ENCODE measurements at places on chromosomes 16 and 17.
A peak's percentile ranks its signal among the peaks of the same experiment; 100 is the strongest.

GRCh38 chr16:30142672-30143346 lies 19.8 kb upstream of the MAPK3 start:
- no peak for DNase-seq

GRCh38 chr16:50449800-50450199 lies 81.0 kb upstream of the BRD7 start:
- no peak for DNase-seq

DNA sequence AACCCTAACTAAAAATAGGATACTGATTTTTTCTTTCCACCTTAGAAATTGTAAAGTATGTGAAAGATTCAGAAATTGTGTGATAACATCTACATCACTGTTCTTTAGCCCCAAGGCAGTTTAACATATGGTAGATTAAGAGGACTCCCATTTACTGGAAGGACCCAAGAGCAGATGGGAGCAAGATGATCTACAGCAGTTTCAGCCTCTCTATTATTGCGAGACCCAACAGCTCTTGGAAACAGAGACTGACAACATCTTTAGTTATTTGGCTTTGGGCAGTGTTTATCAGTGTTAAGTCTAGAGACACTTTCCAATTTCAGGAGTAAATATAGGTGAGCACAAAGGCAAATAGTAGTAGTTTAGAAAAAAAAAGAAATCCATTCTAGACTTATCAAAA lies 124.9 kb upstream of the CORO6 start:
- DNase-seq, result no peak

DNA sequence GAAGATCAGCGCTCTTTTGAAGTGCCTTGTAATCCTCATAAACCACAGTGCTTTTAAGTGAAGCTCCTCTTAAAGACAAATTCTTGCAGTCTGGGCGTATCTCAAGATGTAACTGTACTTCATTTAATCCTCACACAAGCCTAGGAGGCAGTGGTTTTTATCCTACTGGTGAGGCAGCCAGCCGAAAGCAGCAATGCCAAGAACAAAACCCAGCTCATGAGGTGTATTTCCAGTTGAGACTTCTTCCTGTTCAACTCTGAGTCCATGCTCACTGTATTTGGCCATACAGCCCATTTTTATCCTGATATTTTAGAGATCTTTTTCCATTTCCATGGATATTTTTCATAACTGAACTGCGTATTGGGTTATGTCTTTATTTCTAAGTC lies 13.7 kb downstream of the CTRB2 start:
- peak; percentile 22 for DNase-seq

DNA sequence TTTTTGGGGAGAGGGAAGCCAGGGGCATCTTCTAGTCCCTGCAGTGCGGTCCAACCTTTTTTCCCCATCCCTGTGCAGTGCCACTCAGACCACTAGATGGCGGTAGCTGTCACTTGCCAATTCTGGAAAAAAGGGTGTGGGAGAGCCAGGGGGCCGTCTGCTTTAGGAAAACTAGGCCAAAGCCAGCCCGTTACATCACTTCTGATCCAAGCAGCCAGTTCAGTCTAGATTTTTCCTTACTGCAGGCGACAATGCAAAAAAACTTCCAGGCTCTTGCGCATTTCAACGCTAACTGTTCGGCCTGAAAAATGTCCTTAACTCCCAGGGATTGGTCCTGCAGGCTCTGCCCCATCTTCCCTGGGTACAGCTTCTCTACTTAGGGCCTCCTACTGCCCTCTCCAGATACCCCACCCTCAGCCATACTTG lies 69.2 kb upstream of the CES5A start:
- DNase-seq, result peak; percentile 63

DNA sequence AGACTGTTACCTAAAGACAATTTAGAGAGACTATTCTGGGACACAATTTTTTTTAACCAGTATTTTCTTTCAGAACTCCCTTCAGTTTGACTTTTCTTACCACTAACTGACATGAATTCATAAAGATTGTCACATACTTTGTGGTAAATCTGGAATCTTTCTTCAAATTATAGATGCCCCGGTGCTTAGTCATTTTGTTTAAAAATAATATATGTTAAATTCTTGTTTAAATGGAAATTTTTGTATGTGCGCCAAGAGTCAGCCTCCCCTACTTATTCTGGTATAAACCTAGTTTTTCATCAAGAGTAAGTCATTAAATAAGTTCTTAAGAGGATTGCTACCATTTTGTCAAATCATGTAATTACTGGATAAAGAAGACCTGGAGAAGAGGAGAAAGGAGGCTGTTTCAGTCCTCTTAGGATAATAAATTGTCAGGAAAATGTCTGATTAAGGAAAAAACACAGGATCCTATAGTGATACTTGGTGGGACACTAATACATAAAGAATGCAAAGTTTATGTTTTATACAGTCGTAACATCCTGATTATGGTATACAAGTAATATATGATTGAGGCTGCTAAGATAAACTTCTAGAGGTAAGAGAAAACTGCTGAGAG lies 424.4 kb downstream of the PMP22 start:
- peak; percentile 40 for DNase-seq

DNA sequence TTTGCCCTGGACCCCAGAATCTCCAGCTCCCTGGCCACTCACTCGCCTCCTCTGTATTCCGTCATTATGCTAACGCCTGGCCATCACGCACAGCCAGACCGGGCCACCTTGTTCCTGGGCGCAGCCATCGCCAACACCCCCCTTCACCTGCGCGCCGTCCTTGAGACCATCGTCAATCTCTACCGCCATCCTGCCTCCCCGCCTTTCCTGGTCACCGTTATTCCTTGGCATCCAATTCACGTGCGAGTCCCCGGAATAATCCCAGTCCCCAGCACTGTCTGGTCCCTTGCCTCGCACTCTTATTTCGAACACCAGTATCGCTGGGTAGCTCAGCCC lies 541 bp downstream of the VKORC1 start:
- no peak for DNase-seq

- DNase-seq, result no peak
These were observed 52.2 kb upstream of the MED9 start for GRCh38 chr17:17424552-17424951.

- no peak for DNase-seq
These were observed 34.2 kb downstream of the TBC1D3B start for GRCh38 chr17:36142235-36142634.

DNA sequence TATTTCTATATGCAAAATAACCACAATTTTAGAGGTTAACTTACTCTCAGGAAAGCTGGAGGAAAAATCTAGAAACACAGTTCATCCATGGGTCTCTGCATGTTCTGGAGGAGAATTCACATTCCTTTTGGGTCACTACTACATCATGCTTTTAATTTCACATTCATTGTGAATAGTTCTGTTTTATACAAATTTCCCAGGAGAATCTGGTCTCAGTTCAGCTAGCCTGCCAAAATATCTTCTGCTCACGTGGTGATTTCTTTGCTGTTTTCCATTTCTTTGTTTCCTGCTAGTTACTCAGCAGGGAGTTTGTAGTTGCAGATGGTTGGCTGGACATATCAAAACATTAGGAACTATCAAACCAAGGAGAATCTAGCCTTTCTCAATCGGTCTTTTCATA lies at the start of gene ABCA9:
Gene ABCA9 (minus strand): TSS at position 106 of the 400 bp plus-strand sequence. CDS start 9,801 bp downstream, outside the sequence.
- DNase-seq, result peak; percentile 95

DNA sequence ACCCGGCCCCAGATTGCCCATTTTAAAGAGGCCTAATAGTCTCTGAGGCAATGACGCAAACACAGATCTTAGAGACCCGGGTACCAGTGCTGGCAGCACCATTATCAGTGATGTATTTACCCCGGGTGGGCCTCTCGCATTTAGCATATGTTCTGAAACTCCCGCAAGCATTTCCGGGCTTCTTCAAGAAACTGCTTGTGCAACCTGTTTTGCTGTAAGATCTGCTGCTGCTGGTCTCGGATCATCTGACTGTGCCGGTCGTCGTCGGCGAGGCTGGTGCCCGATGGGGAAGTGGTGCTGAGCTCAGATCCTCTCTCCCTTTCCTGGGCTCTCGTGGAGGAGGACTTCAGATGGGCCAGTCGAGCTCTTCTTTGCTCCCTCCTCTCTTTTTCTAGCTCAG lies 12.5 kb downstream of the CEP295NL start:
- DNase-seq, result no peak

GRCh38 chr17:74730491-74731346 lies 6.3 kb upstream of the RAB37 start:
- no peak for DNase-seq

DNA sequence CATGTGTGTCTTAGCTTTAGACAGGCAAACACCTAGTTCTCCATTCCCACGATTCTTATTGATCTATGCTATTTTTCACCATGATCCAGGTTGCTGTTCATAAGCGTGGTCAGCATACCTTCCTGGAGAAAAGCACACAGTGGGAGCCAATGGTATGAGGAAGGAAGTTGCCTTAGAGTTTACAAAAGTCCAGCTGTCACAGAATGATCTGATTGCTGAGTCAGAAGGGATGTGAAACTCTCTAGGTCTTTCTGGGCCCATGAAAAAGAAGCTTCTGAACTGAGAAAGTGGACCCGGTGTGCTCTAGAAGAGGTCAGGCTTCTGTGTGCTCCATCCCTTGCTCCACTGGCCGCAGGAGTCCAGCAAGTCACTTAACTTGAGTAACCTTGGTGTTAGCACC lies 71.0 kb upstream of the CCL1 start:
- no peak for DNase-seq

- peak; percentile 54 for DNase-seq
These were observed 43.7 kb downstream of the NCOR1 start for GRCh38 chr17:16171613-16172012.

DNA sequence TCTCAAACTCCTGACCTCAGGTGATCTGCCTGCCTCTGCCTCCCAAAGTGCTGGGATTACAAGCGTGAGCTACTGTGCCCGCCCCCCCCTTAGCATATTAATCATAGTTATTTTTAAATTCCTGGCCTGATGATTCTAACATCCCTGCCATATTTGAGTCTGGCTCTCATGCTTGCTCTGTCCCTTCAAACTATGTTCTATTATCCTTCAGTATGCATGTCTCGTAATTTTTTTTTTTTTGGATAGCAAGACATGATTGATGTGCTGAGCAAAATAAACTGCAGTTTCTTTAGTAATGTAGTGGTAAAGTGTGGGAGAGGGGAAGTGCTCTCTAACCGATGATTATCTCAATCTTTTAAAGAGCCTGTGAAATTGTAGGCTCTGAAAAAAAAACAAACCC lies 34.3 kb upstream of the TMEM92 start:
- no peak for DNase-seq

GRCh38 chr17:78317794-78318400 lies 42.0 kb downstream of the SOCS3 start:
- no peak for DNase-seq

DNA sequence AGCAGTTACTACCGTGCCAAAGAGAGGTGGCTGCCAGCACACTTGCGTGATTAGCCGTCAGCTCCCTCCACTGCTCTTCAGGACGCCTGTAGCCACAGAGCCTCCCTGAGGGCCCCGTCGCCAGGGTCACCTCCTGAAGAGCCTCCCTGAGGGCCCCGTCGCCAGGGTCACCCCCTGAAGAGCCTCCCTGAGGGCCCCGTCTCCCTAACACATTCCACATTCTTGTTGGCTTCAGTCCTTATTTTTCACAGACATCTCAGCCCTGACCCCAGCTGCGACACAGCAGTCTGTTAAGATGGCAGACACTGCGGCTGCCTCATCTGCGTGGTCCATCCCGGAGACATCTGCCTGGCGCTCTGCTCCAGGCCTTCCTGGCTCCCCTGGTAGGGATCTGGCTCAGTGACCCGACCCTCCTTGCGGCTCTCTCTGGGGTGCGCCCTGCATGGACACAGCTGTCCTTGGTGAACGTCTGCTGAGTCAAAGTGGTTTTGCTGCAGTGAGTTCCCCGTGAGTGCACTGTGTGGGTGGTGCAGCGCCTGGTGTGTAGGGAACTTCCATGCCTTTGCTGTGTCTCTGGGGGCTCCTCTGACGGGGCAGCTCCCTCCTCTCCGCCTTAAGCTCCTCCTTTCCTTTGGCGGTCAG lies 11.4 kb downstream of the ACSF3 start:
- DNase-seq, result peak; percentile 33

DNA sequence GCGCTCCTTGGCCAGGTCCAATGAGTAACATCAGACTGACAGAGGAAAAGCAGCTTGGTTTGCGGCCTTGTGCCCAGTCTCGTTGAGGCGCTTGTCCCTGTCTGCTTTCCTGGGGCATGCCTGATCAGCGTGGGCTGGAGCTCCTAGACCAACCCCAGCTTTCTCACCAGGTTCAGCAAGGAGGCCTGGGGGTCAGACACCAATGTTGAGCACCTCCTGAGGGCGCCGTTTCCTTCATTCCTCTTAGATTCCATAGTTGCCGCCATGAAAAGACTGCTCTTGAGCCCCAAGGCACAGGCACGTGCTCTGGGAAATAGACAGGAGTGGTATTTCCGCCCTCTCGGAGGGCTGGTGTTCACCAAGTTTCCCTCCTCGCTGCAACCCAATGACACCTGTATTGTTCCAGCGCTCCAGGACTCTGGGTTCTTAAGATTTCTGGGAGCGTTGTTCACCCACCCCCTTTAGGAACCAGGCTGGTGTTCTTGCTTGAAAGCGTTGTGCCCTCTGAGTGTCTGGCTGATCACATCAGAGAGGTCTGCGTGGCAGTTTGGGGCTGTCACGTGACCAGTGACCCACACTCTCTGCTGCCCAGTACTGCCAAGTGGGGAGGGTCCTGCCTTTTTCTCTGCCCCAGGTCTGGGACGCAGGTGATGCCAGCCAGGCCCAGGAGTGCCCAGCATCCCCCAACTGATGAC lies 18.0 kb downstream of the KCTD2 start:
- DNase-seq, result no peak

GRCh38 chr16:49287572-49287971 lies 5.9 kb upstream of the CBLN1 start:
- DNase-seq, result no peak

DNA sequence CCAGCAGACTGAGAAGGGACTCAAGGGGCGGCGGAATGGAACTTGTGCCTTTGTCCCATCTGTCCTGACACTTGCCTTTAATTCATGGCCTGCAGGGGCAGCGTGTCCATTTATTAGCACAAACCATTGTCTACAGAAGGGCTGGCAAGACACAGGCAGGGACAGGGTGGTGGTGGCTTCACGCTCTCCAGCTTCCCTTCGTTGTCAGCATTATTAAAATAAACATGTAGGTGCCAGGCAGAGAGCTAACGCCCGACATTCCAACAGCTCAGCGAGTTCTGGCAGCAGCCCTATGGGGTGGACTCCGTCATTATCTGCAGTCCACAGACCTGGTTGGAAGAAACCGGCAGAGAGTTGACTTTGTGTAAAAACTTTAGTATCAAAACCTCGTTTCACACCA lies 16.3 kb downstream of the DNAI2 start:
- no peak for DNase-seq

- DNase-seq, result no peak
These were observed 55.0 kb downstream of the SSH2 start for GRCh38 chr17:29874931-29875596.

DNA sequence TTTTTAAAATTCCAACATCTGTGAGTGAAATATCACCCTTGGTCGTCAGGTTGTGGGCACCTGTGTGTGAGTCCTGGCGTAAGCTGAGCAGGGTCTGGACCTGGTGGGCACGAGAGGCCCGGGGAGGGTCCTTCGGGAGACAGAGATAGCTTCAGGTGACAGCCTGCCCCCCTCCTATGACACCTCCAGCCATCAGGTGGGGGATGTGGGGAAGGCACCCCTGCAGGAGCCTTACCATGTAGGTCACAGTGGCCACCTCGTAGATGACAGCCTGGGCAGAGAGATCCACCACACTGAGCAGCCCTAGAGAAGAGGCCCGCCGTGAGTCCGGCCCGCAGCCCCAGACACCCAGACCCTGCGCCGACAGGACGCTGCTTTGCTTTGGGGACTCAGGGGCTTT lies 11.2 kb downstream of the SLC47A2 start:
- DNase-seq, result no peak

- DNase-seq, result no peak
These were observed 113.0 kb upstream of the CIBAR2 start for GRCh38 chr16:85225257-85225656.
